NCI-H1092 treated with DMSO at 0.1 percent for 48 hours (cell line): ENCODE measurements at places on chromosomes 7 and 10.

DNA sequence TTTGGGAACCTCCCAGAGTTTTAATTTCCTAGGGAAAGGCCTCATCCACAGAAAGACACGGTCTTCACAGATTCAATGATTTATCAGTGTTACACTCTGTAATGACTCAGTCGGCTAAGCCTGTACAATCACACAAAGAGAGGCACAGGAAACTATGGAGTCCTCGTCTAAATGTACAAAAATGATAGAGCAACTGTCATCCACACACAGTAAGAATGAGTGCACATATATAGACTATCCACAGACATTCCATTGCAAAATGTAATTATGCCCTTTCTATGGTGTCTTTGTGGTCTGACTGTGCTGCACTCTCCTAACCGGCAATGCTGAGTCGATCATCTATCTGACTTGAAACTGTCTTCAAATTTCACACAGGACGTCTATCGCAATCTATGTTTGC, 3.5 kb upstream of the NAMPT start:
- DNase-seq: no peak

DNA sequence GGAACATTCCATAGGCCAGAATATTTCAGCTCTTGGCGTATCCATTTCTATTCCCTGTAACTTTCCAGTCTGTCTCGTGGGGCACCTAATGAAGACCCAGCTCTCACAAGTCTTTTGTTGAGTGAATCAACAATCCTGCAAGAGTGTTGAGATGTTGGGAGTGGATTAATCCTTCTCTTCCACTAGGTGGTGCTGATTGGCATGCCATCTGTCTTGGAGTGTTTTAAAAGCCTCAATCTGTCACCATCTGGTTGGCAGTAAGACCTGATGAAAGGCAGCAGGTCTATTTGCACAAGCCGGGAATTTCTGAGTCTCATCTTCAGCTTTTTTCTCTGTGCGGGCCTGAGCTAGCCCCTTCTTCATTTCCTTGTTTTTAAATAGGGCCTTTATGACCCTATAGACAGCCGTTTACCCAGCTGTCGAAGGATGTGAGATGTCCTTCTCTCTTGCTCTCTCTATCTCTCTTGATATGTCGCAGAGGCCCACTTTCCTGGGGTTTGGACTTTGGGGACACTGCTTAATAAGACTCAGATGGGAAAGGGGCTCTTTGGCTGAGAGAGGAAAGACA, 180.5 kb downstream of the ZNF365 start:
- DNase-seq: no peak

DNA sequence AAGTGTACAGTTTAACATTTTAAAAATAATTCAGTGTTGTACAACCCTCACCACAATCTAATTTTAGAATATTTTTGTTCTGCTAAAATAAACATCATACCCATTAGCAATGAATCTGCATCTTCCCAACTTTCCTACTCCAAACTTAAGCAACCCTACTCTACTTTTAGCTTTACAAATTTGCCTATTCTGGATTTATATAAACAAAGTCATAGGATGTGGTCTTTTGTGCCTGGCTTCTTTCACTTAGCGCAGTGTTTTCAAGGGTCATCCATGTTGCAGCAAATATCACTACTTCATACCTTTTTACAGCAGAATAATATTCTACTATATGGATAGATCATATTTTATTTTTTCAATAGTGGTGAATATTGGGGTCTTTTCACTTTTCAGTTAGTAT, 18.9 kb downstream of the CALML3 start:
- no peak for DNase-seq

DNA sequence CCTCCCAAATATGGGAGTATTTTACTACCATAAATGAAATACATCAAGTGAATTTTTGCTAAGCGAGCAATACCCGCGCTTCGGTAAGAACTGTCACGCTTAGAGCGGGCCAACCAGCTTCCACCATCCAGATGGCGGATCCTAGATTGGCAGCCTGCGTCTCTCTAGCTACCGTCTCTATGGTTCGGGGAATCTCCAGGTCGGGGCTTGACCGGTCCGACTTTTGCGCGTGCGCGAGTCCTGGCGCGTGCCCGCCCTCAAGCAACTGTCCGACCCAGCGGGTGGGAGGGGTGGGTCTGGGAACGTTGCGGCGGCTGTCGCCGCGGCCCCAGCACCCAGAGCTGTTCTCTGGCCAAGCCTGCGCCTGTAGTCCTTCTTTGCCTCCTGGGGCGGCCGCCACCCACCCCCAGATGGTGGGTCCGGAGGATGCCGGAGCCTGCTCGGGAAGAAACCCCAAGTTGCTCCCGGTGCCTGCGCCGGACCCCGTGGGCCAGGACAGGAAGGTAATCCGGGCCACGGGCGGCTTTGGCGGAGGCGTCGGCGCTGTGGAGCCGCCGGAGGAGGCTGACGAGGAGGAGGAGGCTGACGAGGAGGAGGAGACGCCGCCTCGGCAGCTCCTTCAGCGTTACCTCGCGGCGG, at the start of gene TBC1D12:
Gene TBC1D12, plus strand, starts transcription at position 338 of the 639 bp plus-strand sequence. Its CDS starts 73 bp downstream, at position 411.
- peak; percentile 91 for DNase-seq

DNA sequence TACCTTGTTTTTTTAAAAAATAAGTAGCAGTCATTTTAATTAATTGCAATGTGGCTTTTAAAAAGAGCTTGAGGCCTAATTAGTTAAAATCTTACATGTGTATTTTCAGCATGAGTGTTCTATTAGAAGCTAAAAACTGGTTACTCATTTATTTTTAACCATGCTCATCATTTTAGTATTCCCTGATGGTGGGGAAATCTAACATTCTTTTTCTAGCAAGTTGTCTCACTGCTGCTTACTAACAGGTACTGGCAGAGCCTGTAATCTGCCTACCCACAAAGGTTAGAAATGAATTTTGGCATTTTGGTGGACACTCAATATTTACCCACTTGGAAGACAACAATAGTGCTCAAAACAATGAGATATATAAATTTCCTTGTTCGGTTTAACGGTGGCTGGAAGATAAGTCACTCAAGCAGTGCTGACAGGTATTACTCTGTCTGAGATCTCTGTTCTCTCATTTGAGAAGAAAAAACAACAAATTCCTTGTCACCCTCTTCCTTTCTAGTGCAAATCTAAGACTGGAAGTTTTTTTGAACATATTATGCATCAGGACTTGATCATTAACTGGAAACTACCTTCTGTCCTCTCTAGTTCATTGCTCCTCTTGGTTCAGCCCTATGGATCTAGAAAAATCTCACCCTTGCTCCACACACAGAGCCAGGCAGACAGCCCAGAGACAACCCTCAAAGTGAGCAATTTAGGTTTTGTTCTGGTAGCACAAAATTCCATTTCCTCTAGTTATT, 83.3 kb downstream of the VWDE start:
- no peak for DNase-seq

GRCh38 chr7:18356191-18356645, 139.3 kb upstream of the HDAC9 start:
- DNase-seq: peak; percentile 67
